ENCODE measurements at places on chromosomes 4 and X.

DNA sequence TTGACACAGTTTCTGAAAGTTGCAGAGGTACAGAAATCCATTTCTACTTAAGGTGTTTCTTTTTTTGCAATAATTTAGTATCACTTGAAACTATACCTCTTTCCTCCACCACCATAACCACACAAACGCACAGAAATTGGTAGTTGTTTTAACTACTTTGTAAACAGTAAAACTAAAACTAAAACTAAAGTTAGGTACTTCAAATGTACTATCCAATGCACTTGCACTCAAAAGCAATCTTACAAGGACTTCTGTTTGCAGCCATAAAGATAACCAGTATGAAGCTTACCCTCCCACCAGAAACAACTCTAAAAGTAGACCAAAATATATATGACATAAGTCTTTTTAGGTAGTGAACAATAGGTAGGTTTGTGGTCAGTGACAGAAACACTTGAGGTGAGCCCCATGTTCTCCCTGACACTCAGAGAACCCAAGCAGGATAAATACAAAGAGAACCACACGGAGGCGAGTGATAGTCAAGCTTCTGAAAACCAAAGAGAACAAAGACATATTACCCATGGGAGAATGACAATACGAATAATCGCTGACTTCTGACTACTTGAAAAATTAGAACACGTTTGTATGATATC is 72.2 kb upstream of the VBP1 start:
- no peak for DNase-seq

DNA sequence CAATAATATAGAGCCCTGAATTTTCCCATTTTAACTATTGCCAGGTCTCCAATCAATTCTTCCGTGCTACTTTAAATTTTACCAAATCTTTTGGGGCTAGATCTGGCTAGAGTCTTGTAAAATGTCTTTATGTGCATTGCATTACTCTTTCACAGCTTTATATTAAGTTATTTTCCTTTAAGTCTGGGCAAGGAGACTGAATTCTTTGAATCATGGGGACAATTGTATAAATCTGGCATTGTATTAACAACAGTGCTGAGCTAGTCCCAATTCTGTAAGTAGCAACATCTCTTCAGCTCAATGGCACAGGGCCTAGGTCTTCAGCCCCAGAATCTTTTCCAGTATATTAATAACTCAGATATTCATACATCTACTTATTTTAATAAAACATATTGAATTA is 1080.4 kb upstream of the INTU start:
- no peak for DNase-seq

- DNase-seq, result no peak
Observed at GRCh38 chrX:11197671-11198070, 86.5 kb downstream of the HCCS start.

DNA sequence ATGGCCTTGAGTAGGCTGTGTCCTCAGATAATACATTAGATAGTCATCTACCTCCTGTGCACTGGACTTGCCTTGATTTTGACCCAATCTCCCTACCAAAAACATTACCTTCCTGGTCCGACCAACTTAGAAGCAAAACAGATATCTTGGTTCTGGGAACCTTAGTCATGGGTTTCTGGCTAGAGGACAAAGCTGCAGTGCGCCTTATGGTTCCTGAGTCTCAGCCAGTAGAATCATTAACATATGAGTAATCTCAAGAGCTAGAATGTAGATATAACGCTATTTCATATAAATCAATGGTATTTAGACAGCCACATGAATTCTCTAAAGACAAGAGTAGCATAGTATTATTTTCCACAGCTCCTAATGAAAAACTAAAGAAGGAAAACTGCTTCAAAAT is 83.1 kb downstream of the GRIA3 start:
- DNase-seq, result no peak

- DNase-seq, result peak; percentile 11
Observed at GRCh38 chr4:122577808-122578781, 42.8 kb downstream of the IL21 start.

DNA sequence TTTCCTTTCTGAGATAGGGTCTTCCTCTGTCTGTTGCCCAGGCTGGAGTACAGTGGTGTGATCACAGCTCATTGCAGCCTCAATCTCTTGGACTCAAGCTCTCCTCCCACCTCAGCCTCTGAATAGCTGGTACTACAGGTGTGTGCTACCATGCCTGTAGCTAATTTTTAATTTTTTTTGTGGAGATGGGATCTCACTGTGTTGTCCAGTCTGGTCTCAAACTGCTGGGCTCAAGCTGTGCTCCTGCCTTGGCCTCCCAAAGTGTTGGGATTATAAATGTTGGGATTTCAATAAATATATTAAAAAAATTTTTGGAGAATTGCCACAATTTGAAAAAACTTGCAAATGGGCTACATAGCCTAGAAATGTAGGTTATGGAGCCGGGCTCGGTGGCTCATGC is 18.5 kb downstream of the RAPGEF2 start:
- DNase-seq, result no peak

- no peak for DNase-seq
Observed at GRCh38 chrX:150768132-150768485, 74.9 kb downstream of the MTMR1 start.

DNA sequence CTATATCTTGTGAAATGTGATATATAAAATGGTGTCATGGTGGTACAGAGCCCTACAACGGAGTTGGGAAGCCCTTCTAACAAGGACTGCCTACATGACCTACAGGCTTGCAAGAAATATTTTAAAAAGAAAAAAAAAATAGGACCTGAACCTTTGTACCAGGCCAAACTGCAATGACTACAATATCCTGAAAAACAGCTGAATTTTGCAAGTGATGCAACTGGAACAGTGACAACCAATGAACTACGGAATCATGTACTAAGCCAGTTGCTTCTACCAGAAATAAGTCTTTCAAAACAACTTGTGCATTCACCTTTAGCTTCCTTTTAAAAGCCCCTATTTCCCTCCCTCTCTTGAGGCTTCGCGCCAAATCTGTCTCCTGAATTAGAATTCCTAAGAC is 58.4 kb downstream of the PDGFC start:
- DNase-seq, result no peak

DNA sequence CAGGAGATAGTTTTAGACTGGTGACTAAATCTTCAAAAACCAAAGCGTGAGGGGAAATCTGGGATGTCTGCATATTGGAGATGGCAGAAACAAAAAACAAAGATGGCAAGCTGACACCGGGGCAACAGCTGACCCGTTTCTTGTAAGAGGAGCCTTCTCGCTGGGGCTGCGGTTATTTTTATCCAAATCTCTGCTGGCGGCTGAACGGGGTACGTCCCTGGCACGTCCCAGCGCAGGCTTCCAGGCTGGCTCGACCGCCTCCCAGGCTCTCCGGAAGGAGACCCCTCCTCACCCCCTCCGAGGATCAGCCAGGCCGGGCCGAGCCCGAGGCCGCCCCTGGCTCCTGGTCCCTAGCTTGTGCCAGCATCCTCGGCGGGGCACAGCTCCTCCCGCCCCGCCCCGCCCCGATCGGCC is 403 bp downstream of the SGCB start:
- DNase-seq, result peak; percentile 10

DNA sequence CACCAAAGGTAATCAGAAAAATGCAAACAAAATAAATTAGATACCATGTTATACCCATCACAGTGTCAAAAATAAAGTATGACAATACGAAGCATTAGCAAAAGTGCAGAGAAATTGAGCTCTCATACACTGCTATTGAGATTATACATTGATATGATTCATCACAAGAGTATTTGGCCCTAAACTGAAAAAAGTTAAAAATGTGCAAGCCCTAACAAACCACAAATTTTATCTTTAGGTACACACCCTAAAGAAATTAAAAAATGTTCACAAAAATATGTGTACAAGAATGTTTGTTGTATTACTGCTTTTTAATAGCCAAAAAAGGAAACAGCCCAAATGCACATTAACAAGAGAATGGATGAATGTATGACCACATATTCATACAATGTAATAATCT is 137.9 kb upstream of the MAGEA10 start:
- no peak for DNase-seq

DNA sequence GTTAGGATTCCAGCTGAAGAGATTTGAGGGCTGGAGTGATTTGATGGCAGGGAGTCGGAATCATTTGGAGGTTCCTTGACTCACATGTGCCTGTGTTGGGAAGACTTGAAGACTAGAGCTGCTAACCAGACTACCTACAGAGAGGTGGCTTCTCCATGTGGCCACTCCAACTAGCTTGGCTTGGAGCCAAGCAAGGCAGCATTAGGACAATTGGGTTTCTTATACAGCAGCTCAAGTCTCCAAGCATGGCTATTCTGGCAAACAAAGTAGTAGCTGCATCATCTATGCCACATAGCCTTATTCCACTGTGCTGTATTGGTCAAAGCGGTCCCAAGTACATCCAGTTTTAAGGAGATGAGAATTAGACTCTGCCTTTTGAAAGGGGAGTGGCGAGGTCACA is 171.7 kb upstream of the SLC4A4 start:
- no peak for DNase-seq

DNA sequence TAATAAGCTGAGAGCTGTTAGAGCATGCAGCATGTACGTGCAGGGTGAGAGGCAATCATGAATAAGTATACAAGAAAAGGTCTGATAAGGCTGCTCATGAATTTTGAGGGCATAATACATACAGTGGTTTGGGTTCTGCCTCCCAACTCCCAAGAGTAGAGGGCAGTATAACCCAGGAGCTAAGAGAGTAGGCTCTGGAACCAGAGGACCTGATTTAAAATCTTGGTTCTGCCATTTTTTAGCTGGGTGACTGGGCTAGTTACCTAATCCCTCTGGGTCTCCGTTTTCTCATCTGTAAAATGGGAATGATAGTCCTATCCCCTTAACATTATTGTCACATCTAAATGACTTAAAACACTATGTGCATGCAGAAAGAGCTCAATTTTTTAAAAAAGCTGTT is 85.3 kb downstream of the LNX1 start:
- DNase-seq, result no peak

DNA sequence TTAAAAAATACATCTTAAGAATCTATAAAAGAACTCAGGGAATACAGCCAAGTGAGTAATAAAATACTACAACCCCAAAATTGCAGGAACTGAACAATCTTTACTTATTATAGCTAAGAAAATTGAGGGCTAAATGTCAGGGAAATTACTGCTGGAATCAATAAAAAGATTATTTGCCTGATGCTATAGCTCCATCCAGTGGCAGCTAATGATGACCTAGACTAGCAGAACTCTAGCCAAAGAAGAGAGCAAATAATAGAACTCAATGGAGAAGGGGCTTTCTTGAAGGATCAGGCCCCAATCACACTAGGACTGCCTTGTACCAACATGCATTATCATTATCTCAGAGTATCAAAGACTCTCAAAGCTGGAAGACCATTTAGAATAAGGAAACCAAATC is 85.0 kb upstream of the FAM241A start:
- DNase-seq, result no peak

GRCh38 chrX:12899506-12899905 is 6.9 kb upstream of the TLR8 start:
- DNase-seq, result no peak

DNA sequence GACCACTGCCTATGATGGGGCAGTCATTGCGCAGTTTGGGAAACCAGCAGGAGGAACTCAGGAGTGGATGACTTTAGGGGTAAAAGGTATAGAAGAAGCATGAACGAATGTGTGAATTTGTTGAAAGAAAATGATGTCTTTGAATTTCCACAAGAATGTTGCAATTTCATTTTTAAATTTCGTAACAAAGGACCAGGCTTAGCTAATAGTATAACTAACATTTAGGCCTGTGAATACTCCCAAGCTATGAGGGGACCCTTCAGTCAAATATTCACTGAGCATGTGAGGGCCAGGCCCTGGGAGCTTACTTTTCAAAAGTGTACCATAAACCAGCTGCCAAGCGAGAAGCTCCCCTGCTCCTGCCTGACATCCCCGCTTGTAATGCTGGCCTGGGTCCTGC is 5.3 kb downstream of the MPC1L start:
- no peak for DNase-seq

DNA sequence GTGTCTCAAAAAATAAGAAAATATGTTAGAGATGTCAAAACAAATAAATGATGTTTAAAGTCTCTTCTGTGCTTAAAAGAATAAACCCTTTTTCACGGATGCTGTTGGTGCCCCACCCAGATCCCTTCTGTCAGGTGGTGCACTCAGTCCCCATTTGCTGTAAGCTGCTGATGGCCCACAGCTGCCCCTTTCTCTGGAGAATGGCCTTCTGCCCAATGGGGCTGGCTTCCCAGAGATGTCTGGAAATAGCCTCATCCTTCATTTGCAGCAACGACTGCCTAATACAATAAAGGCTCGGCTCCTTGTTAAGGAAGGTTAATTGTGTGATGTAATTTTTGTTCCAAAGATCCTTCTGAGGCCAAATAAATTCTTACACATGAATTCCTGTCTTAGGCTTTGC is 31.8 kb downstream of the ETNPPL start:
- no peak for DNase-seq

DNA sequence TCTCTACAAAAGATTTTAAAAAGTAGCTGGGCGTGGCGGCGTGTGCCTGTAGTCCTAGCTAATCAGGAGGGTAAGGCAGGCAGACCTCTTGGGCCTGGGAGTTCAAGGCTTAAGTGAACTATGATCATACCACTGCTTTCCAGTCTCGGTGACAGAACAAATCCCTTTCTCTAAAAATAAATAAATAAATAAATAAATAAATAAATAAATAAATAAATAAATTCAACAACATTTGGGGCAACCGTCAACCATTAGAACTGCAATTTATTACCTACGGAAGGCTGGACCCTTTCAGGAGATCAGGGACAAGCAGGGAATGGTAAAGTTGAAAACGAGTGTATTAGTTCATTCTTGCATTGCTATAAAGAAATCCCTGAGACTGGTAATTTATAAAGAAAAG is 136.2 kb upstream of the USP9X start:
- DNase-seq, result no peak

DNA sequence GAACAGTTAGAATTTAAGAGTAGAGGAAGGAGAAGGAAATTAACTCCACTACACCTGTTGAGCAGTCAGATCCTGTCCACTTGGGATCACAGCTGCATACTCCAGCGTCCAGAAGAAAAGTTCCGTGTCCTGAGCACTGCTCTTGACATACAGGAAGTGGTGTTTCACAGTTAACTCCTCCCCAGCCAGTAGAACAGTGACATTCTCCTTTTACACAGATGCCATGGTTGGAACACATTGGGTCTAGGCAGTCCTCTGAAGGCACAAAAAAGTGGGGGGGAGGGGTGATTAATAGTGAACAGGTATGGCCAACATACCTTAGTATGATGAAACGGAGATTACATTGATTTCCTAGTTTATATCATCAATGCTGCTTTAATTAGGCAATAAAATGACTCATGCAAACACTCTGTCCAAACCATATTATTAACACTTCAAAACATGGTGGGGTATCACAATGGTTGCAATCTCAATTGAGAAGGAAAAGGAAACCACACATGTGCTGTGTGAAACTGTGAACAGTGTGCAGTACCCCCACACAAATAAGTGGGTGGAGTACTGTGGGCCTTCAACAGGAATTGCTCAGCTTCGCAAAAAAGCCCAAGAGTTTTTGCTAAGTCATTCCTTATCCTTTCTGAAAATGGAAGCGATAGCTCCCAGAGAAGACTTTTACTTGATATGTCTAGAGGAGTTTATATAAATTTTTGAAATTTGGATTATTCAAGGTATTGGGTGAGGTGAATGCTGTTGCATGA is 295.6 kb downstream of the SH2D1A start:
- DNase-seq, result no peak
